ENCODE measurements at places on chromosomes 5 and 9.

DNA sequence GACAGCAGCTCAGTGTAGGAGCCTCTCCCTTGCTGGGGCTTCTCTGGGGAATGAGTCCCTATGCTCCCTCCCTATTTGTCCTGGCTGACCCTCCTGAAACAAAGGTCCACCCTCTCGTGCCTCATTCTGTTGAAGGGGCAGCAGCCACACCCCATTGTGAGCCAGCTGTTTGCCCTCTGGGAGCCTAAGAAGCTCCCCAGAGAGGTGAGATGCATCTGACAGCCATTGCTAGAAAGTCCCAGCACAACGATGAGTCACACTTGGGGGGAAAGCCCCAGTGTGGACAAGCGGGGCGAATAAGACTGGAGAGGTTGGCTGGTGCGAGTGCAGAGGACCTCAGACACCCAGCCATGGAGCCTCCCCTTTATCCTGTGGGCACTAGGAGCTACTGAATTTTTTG, 101.4 kb downstream of the PPARGC1B start:
- peak; percentile 67 for DNase-seq

GRCh38 chr5:80238778-80239679, 16.8 kb downstream of the SERINC5 start:
- DNase-seq: no peak

- DNase-seq: no peak
Measured at GRCh38 chr9:97300586-97300985, 6.9 kb upstream of the CCDC180 start.

DNA sequence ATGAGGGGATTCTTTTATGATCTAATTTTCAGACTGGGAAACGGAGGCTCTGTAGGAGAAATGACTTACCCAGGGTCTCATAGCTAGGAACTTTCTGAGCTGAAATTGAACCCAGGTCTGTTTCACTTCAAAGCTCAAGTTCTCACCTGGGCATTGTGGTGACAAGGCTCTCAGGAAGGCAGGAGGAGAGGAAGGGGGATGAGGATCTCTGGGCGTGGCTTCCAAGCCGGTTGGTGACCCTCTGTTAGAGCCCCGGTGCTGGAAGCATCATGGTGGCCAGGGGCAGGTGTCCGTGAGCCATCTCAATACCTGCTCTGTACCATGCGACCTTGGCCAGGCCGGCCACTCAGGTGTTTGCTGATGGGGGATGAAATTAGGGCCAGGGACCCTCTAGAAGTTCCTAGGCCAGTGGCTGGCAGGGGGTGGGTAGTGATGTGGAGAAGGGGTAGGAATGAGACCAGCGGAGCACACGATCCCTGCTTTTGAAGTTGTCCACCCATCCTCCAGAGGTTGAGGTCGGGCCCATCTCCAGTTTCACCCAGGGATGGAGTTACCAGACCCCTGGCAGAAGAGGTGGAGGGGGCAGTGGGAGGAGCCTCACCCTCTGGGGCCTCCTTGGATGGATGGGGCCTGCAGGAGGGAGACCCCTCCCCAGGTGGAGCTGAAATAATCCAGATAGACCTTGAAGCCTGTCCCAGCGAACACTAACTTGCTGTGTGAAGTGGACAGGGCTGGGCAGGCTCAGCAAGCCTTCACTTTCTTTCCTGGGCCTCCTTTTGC, 5.9 kb downstream of the CRB2 start:
- no peak for DNase-seq

DNA sequence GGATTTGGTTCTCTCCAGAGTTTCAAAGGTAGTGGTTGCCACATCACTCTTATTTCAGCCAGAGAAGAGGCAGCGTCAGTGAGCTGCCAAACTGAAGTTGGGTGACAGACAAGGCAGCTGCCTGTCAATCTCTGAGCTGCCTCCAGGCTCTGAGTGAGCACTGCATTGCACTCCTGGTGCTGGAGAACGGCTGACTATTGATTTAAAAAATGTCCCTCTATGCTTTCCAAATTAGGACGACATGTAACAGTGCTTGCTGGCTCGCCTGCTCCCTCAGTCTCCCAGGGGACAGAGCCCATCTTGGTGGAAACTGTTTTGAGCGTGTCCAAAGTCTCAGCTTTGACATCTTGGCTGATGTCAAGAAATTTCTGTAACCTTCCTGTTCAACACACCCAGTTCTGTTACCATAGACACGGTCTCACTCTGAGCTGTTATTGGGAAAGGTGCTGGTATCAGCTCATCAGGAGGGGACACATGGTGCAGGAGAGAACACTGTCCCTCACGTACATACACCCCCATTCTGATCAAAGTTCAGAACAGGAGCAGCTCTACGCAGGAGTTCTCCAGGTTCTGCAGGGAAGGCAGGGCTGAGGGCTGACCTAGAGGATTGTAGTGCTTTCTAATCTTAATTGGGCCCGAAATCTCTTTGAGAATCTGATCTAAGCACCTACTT, 15.7 kb downstream of the PCDH12 start:
- no peak for DNase-seq
